ENCODE measurements at places on chromosomes 11 and 22. TPM values are rescaled to one million over a fixed set of nuclear protein-coding genes. Genes with fewer than 3 reads are reported as not detected.

Gene ESAM
- total RNA-seq, result 0.76 TPM

Gene APOA4
- not detected for total RNA-seq

Gene C11orf86
- not detected for total RNA-seq

GRCh38 chr11:33982661-33983060 is 68.9 kb upstream of the CAPRIN1 start:
- no peak overlapping the region for H3K4me3 ChIP-seq
- H3K27me3 ChIP-seq, result peaks cover 17% of the 10 kb centered on the region

GRCh38 chr11:6452219-6452618 is 11.4 kb upstream of the HPX start:
- no peaks in the 10 kb centered on the region for H3K4me1 ChIP-seq
- no peak overlapping the region for H3K27ac ChIP-seq
- no peak overlapping the region for H3K4me3 ChIP-seq
- H3K36me3 ChIP-seq, result no peaks in the 10 kb centered on the region
- no peaks in the 10 kb centered on the region for H3K27me3 ChIP-seq

- H3K4me1 ChIP-seq, result peaks cover 17% of the 10 kb centered on the region
- no peaks in the 10 kb centered on the region for H3K36me3 ChIP-seq
- no peak for DNase-seq
- H3K4me3 ChIP-seq, result no peak overlapping the region
Measured at GRCh38 chr22:43389227-43389836, 22.5 kb upstream of the MPPED1 start.

GRCh38 chr11:109377039-109377742 is 44.8 kb upstream of the C11orf87 start:
- no peaks in the 10 kb centered on the region for H3K4me1 ChIP-seq
- no peak for DNase-seq
- no peak overlapping the region for H3K27ac ChIP-seq
- no peaks in the 10 kb centered on the region for H3K27me3 ChIP-seq
- no peaks in the 10 kb centered on the region for H3K36me3 ChIP-seq
- H3K4me3 ChIP-seq, result no peak overlapping the region

DNA sequence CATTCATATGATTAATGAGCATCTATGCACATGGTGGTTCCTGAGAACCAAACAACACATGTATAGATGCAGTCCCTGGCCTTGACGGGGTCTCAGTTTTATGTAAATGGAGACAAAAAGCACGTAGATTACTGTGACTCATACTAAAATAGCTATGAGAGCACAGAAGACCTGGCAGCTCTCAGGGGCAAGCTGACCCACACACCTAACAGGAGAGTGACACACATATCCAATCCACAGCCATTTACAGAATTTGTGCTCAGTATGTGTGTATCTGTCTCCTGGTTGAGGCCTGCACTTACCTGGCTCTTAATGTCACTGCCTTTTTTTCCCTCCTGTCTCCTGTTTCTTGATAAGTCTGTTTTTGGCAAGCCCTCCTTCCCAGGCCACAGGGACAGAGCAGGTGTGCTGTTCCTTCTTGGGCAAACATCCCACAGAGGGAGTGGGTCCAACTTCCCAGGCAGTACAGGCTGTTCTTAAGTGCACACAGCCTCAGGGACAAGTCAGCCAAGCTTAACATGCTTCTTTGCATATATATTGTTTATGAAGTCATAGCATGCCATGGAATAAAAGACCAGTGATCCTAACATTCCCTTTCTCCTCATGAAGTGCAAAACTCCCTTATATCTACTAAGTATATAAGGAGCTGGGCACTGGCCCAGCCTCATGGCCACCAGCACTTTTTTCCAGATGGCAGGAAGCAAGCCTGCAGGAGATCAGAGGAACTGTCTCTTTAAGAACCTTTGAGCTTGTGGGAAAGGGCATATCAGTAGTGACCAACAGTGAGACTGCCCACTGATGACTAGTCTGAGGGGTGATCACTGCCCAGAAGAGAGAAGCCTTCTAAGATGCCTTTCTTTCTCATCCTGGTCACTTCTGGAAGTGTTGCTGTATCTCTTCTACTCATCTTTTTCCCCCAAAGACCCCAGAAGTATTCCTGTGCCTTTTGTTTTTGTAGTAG is 124.7 kb upstream of the CCDC90B start:
- no peaks in the 10 kb centered on the region for H3K36me3 ChIP-seq
- H3K27ac ChIP-seq, result no peak overlapping the region
- H3K27me3 ChIP-seq, result peaks cover under 1% of the 10 kb centered on the region
- no peak for DNase-seq
- no peaks in the 10 kb centered on the region for H3K4me1 ChIP-seq
- no peak overlapping the region for H3K4me3 ChIP-seq

DNA sequence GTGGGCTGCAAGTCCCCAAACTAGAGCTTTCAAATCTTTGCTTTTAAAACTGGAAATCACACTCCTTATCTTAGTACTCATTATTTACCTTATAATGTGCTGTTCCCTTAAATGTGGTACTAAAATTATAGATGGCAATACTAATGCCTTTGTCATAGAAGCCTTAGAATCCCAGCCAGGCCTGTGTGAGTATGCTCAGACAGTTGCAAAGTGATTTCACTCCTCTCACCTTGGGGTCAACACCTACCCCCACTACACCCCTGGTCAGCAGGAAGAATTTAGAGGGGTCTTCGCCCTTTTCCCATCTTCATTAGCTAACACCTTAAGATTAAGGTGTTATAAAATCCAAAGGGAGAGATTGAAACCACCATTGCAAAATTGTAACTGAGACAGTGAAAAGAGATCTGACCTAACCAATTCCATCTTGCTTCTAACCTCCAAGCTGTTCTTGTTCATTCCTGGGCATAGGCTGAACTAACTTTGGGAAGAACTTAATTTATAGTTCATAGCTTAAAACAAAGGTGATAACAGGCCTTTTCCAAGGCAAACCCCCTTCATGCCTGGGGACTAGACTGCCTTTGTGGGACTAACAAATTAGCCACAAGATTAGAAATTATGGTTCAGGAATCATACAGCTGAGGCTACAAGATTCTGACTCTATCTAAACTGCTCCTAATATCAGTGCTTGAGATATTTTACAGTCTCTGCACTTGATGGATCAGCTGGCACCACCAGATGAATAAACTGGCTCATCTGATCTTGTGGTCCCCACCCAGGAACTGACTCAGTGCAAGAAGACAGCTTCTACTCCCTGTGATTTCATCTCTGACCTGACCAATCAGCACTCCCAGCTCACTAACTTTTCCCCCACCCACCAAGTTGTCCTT is 10.4 kb upstream of the MRPL17 start:
- peaks cover 24% of the 10 kb centered on the region for H3K4me1 ChIP-seq
- H3K36me3 ChIP-seq, result peaks cover 6% of the 10 kb centered on the region
- H3K4me3 ChIP-seq, result no peak overlapping the region
- H3K27ac ChIP-seq, result no peak overlapping the region
